ENCODE measurements at places on chromosomes 7 and 10.
A peak's percentile ranks its signal among the peaks of the same experiment; 100 is the strongest.

DNA sequence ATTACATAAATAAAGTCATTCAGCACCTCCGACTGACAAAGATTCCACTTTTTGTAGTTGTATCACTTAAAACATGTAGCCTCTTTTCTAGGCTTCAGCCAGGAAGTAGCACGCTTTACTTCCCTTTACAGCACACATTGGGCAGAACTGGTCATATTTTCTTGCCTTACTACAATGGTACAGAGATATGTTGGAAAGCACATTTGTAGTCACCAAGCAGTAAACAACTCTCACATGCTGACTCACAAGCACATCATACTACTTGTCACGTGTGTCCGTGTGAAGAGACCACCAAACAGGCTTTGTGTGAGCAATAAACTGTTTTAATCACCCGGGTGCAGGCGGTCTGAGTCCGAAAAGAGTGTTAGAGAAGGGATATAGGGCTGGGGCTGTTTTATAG, 1071.8 kb downstream of the DNAJB9 start:
- no peak for DNase-seq

DNA sequence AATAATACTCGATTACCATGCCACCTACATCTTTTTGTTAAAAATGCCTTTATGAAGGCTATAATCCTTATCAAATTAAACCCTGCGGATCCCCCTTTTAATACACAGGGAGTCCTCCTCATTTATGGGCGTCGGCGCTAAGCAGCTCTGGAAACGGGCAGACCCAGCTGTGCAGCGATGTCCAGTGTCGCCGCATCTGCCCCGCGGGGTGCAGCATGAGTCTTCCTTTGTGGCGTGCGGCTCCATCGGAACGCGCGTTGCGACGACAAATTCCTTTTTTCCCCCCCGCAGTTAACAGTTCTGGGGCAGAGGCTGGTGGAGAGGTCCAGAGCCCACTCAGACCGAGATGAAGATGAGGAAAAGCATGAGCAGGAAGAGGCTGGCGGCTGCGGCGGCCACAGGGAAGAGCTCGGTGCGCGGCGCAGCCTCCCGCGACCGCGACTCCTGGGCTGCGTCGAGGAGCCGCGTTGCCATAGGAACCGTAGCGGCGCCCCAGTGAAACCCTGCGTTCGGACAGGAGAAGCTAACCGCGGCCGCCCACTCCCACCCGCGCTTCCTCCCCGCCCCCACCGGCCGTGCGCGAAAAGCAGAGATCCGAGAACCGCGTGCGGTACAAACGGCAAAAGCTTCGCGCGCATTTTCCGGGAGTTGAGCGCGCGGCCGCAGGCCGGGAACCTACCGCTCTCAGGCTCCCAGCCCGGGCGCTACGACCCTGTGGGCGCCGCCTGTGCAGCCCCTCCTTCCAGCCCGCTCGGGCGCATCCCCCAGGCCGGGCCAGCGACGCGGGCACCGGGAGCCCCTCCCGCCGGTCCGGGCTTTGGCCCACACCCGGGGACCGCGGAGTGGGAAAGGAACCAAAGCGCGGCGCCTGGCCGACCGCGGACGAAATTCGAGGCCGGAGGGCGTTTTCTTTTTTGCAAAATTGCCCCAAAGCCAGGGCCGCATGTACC, 130.6 kb downstream of the SPAG6 start:
- DNase-seq = peak; percentile 21

DNA sequence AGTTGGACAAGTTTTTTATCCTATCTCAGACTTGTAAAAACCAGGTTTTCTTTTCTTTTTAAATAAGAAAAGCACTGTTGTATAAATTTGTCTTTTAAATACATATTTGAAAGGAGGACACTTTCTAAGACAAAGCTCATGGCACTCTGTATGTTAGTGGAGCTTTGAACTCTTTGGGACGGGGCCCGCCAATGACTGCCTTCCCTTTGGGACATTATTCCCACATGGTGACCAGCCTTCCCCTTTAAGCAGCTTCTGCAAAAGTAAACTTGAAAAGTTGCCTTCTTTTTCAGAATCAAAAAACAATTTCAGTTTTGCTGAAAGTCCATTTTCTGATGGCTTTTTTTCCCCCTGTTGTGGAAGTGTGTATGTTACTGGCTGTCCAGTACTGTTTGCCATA, 1.8 kb downstream of the CUX1 start:
- no peak for DNase-seq

DNA sequence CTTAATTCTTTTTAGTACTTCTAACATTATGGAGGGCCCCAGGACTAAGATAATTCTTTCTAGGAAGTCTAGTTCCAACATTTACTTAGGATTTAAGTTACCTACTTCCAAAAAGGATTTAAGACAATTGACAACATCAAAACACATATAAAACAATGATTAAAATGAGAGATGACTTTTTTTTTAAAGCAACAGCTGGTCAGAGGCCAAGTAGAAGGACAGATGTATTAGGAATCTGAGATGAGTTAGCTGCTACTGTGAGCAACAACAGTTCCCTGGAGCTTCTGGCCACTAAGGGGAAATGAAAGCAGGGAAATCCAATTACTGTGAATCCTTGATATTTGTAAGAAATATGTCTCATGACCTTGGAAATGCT, 222.3 kb downstream of the PHTF2 start:
- DNase-seq = no peak

- no peak for DNase-seq
These were observed 17.5 kb downstream of the COX15 start for GRCh38 chr10:99714446-99714845.

- DNase-seq = no peak
These were observed 148.1 kb upstream of the PLXDC2 start for GRCh38 chr10:19668116-19668515.

DNA sequence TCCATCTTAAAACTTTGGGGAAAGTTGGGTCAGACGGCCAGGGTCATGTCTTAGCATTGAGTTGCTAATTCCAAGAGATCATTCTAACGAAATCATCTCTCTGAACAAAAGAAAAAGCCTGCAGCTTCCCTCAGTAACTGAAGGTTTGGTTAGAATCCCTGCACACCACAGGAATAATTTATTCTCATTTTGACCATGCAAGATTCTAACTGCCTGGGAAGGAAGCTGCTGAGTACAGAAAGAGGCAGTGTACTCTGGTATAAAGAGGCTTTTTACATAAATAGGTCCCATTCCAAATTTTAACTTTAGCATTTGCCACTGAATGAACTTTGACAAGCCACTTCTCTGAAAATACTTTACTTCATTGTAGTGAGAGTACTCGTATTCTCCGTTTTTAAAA, 76.9 kb upstream of the RSBN1L start:
- DNase-seq = no peak

GRCh38 chr10:23917251-23917840, 291.6 kb upstream of the KIAA1217 start:
- DNase-seq = no peak

GRCh38 chr10:71679425-71679824, 40.2 kb downstream of the C10orf105 start:
- DNase-seq = no peak

DNA sequence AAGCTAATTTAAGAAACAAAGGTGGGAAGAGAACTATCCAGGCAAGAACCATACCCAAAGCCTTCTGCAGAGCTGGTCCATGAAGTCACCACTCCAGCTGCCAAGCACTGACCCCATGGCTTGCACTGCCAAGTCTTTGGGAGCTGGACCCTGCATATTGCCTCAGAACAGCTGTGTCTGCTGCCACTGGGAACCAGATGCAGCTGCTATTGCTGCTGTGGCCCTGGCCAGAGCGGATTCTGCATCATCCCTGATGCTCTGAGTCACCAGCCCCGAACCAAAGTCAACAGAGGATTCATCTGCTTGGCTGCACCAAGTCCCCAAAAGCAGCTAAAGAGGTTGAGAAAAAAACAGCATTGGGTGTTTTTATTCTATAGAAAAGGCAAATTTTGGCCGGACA, 39.2 kb upstream of the GSAP start:
- DNase-seq = no peak

- DNase-seq = peak; percentile 59
These were observed 9.1 kb upstream of the ZYX start for GRCh38 chr7:143372070-143372469.

GRCh38 chr7:28573059-28573553, 160.8 kb downstream of the CREB5 start:
- no peak for DNase-seq

DNA sequence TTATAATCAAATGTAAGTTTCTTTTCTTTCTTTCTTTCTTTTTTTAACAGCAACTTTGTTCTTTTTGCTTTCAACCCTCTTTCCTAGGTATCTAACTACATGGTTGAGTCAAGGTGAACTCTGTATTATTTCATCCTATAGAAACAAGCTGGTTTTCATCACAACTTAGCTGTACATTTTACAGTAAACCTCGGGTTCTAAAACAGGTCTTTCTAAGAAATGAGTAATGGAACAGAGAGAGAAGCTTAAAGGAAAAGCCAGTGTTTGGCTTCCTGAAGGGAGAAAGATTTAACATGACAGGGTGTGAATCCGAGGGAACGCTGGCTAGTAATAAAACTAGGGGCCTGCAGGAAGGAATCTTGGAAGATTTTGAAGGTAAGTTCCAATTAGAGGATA, 143.4 kb upstream of the ITGB1 start:
- no peak for DNase-seq

- DNase-seq = no peak
These were observed 4.4 kb upstream of the LRRN3 start for GRCh38 chr7:111086532-111086931.

DNA sequence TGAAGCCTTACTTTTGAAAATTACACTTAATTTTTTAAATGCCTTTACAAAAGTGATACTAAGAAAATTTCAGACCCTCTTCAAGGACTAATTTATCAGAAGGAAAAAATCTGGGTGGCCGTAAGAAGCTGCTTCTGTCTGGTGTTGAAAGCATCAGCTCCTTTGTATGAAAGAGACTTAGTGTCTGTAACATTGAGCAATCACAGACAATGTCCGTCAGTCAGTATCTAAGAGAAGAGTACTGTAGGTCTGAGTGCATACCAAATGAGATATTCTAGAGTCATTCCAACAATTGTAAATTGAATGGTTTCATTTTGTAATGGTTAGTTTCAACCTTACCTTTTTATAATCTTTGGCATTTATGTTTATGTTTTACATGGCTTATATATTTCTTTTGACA, 11.1 kb upstream of the MDFIC start:
- DNase-seq = no peak

Measured in activated CD8-positive, alpha-beta memory T cell treated with anti-CD3 and anti-CD28 coated beads, Interleukin-2, amount 50 U/mL, for 4 hours (primary cell).